Naive thymus-derived CD8-positive, alpha-beta T cell (primary cell): ENCODE measurements at places on chromosomes 5 and 9. TPM values are rescaled to one million over a fixed set of nuclear protein-coding genes. Genes with fewer than 3 reads are reported as not detected.

The GLRX gene
- total RNA-seq, result 111 TPM

The ENHO gene
- total RNA-seq, result not detected

The INSL6 gene
- not detected for total RNA-seq

The SPINK5 gene
- total RNA-seq, result not detected

The ANKRD20A1 gene
- not detected for total RNA-seq

The SLC24A2 gene
- total RNA-seq, result not detected

The BNC2 gene
- total RNA-seq, result not detected
